ENCODE measurements at places on chromosomes 4 and X. TPM values are rescaled to one million over a fixed set of nuclear protein-coding genes. Genes with fewer than 3 reads are reported as not detected.

AVPR2 gene
- total RNA-seq = not detected

FMR1NB gene
- not detected for total RNA-seq

CFAP99 gene
- 0.45 TPM for total RNA-seq

MSX1 gene
- total RNA-seq = 6.7 TPM

ANKRD17 gene
- total RNA-seq = 82.9 TPM

FAM47A gene
- total RNA-seq = not detected

GPR82 gene
- not detected for total RNA-seq

AASDH gene
- 24.0 TPM for total RNA-seq

CFAP299 gene
- total RNA-seq = 5.5 TPM

NDUFB11 gene
- 37.2 TPM for total RNA-seq

FAM9C gene
- not detected for total RNA-seq

ITIH6 gene
- not detected for total RNA-seq

PCDH19 gene
- total RNA-seq = 17.4 TPM

YIPF6 gene
- 28.4 TPM for total RNA-seq

TMPRSS11E gene
- not detected for total RNA-seq

NUP62CL gene
- total RNA-seq = 7.8 TPM

IL9R gene
- 0.27 TPM for total RNA-seq

SLC49A3 gene
- total RNA-seq = 0.36 TPM

ZFYVE28 gene
- total RNA-seq = 5.7 TPM

CT45A2 gene
- total RNA-seq = not detected

PCSK1N gene
- 35.7 TPM for total RNA-seq

SMIM10L2A gene
- total RNA-seq = 6.8 TPM

BEX5 gene
- total RNA-seq = 17.6 TPM

SSX1 gene
- total RNA-seq = not detected

TXK gene
- 0.27 TPM for total RNA-seq

PCDH18 gene
- 42.3 TPM for total RNA-seq

GPM6B gene
- 308 TPM for total RNA-seq

PABPC1L2A gene
- 0.91 TPM for total RNA-seq

SSX7 gene
- not detected for total RNA-seq

FAM241A gene
- total RNA-seq = 1.9 TPM

CA5B gene
- 10.2 TPM for total RNA-seq

CCDC160 gene
- total RNA-seq = 2.7 TPM

THOC2 gene
- 105 TPM for total RNA-seq

OTC gene
- not detected for total RNA-seq

WDFY3 gene
- 254 TPM for total RNA-seq

VCX gene
- not detected for total RNA-seq

DSPP gene
- 0.09 TPM for total RNA-seq

USP17L13 gene
- not detected for total RNA-seq

NPY1R gene
- 8.2 TPM for total RNA-seq

TENM3 gene
- total RNA-seq = 163 TPM

PRDM8 gene
- total RNA-seq = 47.9 TPM

CXCL6 gene
- total RNA-seq = 1.00 TPM

EGF gene
- 0.45 TPM for total RNA-seq

CASP3 gene
- 54.3 TPM for total RNA-seq

PIN4 gene
- 15.3 TPM for total RNA-seq
